Small intestine (tissue), 16 donors: ENCODE measurements at places on chromosomes 6 and 20. TPM values are rescaled to one million over a fixed set of nuclear protein-coding genes. Genes with fewer than 3 reads are reported as not detected.

DNA sequence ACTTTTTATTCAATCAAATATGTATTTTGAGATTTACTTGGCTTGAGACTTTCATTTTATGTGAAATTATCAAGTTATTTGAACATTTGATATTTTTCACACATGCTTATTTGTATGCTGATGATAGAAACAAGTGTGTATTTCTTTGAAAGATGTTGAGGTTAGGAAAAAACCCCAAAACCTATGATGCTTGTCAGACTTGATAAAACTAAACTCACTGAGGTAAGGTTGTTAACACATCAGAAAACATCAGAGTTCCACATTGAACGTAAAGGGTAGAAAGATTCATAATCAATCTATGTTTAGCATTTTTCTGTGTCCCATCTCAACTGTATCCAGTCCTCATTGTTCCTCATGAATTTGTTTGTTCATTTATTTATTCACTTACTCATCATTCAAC, 12.2 kb downstream of the SF3B5 start:
- no peak for DNase-seq

DNA sequence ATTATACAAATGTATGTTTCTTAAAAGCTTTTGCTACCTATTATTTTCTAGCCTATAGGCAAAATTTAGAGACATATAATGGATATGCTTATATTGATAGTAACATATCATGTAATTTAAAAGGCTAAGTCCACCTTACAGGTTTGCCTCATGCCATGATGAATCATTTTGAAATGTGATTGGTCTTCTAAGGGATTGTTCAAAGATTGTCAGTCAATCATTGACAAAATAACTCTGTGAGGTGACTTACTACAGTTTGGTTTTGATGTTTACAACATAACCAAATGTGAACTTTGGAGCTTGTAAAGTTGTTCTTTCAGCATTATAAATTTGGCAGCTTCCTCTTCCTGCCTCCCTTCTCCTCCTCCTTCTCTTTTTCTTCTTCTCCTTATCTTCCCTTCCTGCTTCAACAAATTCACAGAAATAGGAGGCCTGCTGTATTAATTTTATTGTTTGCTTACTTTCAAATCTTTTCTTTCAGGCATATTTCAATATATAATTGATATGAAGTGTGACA, 39.7 kb upstream of the ZFP64 start:
- peak; percentile 95 for DNase-seq

DNA sequence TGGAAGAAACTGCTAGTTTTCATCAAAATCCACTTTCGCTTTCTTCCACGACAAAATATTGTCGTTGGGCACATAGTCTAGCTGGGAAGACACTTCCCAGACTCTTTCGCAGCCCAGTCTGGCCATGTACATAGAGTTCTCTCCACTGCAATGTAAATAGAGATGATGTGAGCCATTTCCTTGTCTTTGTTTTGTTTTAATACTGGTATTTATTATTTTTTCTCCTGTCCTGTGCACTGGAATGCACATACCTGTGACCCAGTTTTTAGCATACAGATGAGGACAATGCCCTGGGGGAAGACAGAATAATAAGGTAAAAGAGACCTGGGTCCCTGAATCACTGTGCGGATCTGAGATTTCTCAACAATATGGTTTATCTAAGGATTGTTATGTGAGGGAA, 149.5 kb upstream of the BMP5 start:
- no peak for DNase-seq

DNA sequence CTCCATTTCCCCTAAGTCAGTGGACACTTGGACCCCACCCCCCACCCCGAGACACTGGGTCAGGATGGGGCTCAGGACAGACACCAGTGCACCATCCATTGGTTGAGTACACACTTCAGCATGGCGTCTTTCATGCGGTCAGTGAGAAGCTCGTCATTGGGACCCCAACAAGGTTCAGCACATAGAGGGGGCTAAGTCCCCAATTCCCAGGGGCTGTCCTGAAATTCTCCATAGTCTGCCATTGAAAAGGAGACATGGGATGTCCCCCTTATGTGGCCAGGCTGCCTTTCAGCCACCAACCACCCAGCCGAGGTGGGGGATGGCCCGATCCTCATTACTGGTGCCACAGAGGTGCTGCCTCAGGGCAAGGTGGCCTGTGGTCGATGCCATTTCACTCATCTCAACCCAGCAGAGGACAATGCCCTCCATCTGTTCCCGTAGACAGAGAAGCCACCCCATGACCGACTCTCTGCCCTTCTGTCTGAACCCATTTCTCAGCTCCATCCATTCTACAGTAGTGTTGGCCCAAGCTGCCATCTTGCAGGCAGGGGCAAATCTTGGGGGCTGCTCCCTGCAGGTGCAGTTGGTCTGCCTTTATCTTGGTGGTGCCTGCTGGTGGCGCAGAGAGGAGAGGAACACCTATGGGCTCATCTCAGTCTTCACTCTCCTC, 37.4 kb downstream of the PRR18 start:
- no peak for DNase-seq

DNA sequence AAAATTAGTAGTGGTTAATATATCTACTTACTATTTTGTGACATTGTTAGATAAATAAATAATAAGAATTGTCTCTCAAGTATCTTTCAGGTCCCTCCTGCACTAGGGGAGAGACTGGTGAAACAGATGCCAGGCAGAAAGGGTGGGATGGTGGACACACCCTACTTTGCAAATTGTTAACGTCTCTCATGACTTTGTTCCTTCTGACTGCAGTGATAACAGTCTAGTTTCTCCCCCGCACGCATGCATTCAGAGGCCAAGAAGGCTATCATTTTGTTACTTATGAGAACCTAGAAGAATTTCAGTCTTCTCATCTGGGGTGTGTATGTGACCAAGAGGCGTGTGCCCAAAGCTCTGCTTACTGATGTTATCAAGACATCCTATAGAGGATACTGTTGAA, 152.3 kb downstream of the EDN1 start:
- no peak for DNase-seq

DNA sequence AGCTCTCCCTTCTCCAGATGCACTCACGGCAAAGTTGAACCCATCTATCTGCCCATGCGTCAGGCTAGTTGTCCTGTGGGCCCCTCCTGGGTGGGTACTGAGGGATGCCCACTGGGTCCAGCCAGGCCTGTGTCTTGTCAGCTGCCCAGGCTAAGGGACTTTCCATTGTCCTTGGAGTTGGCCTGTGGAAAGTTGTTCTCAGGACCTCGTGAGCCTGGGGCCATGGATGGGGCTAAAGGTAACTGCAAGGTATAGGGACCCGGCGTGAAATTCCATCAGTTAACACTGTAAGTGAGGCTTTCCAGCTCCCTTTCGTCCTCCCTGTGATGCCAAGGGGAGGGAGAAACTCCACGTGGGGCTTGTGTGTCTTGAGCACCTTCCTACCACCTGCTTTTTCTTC, 126.5 kb downstream of the CEBPB start:
- no peak for DNase-seq

DNA sequence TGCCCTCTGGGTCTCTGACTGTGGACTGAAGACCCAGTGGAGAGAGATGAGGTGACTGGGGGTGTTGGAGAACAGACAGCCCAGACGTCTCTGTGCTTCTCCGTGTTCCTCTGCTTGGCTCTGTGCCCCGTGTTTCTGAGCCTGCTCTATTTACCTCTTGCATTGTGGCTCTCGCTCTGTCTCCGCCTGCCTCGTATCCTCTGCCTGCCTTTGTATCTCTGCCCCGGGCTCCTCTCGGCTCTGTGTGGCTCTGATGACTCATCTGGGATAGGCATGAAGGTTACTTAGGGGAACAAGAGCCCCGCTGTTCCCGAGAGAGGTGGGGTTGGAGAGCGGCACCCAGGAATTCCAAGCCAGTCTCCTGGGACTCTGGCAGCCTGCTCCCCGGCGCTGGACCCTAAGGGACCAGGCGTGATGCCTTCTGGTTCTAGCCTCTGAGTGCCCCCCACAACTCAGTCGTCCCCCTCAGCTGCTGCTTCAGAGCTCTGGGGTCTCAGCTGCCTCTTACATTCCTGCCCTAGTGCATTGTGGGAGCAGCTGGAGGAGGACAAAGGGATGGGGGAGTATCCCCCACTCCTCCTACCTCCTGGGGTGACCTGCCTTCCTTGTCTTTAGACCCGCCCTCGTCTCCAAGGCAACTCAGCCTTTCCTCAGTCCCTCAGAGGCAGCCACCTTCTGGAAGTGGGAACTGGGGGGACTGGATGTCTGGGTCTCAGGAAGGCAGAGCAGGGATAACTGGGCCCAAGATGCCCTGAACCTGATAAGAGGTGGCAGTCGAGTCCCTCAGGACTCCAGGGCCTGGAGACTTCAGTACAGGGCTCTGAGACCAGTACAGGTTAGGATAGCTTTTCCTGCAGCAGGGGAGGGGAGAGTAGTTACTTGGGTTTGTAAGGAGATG, 1.9 kb downstream of the DDR1 start:
- DNase-seq: peak; percentile 85

DNA sequence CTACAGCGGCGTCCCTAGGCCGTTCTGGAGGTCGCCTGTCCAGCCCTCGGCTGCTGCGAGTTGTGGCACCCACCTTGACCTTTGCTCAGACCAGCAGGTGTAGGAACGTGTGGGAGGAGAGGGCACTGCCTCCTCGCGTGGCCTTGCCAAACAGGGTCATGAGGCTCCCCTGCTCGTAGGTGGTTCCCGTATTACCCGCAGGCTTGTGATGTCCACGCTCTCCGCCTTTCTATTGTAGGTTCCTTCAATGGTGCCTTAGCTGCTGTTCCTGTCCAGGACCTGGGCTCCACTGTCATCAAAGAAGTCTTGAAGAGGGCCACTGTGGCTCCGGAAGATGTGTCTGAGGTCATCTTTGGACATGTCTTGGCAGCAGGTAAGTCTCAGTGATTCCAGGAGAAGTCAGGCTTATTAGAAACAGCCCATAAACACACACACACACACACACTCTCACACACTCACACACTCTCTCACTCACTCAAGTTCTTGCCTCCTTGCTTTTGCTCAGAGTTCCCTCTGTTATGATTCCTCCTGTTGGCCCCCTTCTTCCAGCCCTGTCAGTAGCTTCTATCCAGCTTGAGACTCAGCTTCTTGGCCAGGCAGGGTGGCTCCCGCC, 942 bp downstream of the ACAT2 start:
- peak; percentile 37 for DNase-seq

- DNase-seq: peak; percentile 48
Observed at GRCh38 chr6:43173591-43174262, 2.7 kb downstream of the SRF start.

GRCh38 chr6:19204445-19204844, 632.7 kb upstream of the ID4 start:
- no peak for DNase-seq

GRCh38 chr6:45445749-45446549, 68.2 kb upstream of the SUPT3H start:
- peak; percentile 94 for DNase-seq

GRCh38 chr6:158286413-158286812, 25.9 kb upstream of the TULP4 start:
- no peak for DNase-seq

DNA sequence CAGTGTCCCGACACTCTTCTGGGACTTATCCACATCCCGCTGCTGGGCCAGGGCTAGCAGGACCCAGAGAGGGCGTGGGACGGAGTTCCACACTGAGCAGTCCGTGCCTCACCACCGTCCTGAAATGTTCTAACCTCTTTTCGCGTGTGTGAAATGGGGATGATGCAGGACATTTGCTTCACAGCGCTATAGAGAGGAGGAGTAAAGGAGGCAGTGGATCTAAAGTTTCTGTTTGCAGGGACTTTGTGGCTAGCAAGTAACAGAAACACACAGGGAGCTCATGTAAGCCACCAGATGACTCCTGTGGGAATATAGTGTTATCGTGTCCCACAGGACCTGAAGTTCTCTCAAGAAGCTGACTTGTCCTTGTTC, 634 bp downstream of the ITPA start:
- DNase-seq: no peak

GRCh38 chr6:2957696-2958330, 13.6 kb downstream of the SERPINB6 start:
- DNase-seq: no peak

DNA sequence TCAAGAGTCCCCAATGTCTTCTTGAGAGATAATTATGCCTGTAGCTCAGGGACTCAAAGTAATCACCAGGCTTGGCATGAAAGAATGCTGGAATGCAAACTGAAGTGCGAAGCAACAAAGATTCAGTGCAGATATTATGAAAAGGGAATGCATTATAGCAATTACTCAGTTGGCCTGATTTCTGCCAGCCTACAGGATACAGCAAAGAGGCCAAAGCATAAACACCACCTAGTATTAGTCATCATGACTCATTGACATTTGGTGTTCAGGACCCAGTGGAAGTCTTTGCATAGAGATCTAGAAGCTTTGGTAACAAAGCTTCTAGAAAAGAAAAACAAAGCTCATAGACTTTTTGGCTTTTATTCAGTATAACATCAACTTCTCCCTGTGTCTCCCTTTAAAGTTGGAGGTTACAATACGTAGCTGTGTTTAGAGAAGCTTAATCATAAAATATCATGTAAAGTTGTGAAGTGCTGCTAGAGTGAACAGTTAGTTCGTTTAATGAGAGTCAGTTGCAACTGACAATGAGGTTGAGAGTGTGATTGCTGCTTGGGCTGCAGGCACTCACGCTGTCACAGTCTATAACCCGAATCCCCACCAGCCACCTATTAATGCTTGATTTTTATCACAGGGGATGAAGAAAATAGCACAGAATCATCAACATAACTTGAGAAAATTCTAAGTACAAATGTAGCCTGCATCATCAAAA, 932.7 kb downstream of the TFAP2A start:
- DNase-seq: no peak

DNA sequence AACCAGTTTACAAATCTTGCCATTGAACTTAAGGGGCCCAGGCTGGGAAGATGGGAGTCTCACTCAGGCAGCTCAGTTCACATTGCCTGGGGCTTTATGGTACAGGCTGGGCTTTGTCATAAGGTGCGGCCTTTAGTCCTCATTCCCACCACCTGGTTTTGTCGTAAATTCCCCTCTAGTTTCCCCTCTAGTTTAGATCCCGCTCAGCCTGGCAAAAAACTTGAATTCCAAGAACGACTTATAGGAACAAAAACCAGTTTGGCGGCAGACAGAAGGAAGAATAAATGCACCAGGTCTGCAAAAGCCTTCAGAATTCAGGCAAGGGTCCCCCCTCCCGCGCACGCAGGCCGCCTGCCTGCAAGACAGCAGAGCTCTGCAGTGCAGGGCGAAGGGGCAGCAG, 4.1 kb downstream of the BMP7 start:
- no peak for DNase-seq

GRCh38 chr20:24160563-24161281, 172.1 kb upstream of the GGTLC1 start:
- DNase-seq: peak; percentile 71

GRCh38 chr6:15936503-15936902, 192.4 kb upstream of the MYLIP start:
- peak; percentile 14 for DNase-seq

The IL17A gene
- polyA plus RNA-seq: not detected

The ENPP5 gene
- polyA plus RNA-seq: 0.81 TPM

The TCF15 gene
- 0.37 TPM for polyA plus RNA-seq

The MAFB gene
- polyA plus RNA-seq: 5.9 TPM

The APOM gene
- polyA plus RNA-seq: 8.9 TPM

The HDGFL1 gene
- not detected for polyA plus RNA-seq

The C20orf144 gene
- polyA plus RNA-seq: 0.41 TPM
